IMR-90 (cell line): ENCODE measurements at places on chromosomes 5 and 9. TPM values are rescaled to one million over a fixed set of nuclear protein-coding genes. Genes with fewer than 3 reads are reported as not detected.

- no peak for DNase-seq
Observed at GRCh38 chr5:523441-524222, 617 bp downstream of the SLC9A3 start.

DNA sequence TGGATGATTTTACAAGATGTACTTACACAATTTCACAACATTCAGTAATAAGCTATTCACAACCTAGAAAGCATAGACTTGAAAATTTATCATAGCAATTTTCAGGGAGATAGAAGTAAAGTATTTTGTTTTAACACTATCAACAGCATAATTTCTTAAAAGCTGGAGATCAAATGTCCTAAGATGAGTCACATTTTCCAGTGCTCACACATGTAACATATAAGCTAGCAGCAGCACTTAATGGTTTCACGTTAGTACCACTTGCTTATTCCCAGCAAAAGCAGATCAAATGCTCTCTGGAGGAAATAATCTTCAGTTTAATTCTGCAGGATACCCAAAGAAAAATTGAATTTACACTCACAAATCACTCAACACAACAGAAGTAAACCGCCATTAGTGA lies 6.5 kb downstream of the OR13C8 start:
- DNase-seq: no peak

GRCh38 chr5:138372225-138372624 lies 19.7 kb downstream of the KDM3B start:
- DNase-seq: no peak

GRCh38 chr5:173454736-173455598 lies 126.8 kb upstream of the STC2 start:
- peak; percentile 100 for DNase-seq

DNA sequence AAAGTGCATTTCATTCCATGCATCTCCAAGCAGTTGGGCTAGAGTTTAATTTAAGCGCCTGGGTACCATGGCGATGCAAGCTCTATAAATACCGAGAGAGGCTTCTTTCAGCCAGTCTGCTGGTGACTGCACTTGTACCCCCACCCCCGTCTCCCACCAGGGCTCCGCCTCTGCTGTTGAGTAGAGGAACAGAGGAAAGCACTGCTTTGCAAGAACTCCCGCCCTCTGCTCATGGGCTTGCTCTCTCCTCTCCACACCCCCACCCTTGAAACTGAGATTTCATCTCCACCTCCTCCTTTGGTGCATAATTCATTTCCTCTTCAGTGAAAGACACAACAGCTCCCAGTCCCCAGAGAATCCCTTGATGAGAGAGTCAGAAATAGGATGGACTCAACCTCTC lies 5.1 kb upstream of the WWC1 start:
- DNase-seq: no peak

GRCh38 chr5:135505973-135506372 lies 29.8 kb downstream of the NEUROG1 start:
- DNase-seq: peak; percentile 25

GRCh38 chr5:32450952-32451351 lies 6.4 kb upstream of the ZFR start:
- DNase-seq: no peak

GRCh38 chr9:128836509-128837145 lies 7.0 kb upstream of the SPOUT1 start:
- no peak for DNase-seq

DNA sequence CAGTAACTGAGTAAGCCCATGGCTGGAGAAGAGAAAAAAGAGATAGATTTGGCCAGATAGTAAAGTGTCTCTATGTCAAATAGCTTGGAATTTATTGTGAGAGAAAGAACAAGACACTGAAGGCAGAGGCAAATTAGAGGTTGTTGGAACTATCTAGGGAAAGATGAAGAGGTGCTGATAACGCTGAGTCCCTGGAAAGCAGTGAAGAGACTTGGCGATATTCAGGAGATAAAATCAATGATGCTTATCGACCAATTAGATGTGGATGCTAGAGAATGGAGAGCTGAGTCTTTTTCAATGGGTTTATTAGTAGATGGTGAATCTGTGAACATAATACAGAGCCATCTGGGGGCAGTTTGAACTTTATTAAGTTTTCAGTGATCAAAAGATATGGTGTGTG lies 48.6 kb upstream of the GABRA1 start:
- DNase-seq: no peak

MRNIP gene
- total RNA-seq: 6.6 and 7.2 TPM in 2 replicates

PLAC8L1 gene
- total RNA-seq: not detected in 2 replicates

BRINP1 gene
- under 0.01 TPM in 1 of 2 replicates, not detected in the other for total RNA-seq

SOX30 gene
- total RNA-seq: not detected in 2 replicates

RAD50 gene
- total RNA-seq: 5.2 and 13.3 TPM in 2 replicates

PCDHB15 gene
- 0.18 and 0.28 TPM in 2 replicates for total RNA-seq
